Ascending aorta (tissue), 2 donors: ENCODE measurements at places on chromosomes 7 and 10.

DNA sequence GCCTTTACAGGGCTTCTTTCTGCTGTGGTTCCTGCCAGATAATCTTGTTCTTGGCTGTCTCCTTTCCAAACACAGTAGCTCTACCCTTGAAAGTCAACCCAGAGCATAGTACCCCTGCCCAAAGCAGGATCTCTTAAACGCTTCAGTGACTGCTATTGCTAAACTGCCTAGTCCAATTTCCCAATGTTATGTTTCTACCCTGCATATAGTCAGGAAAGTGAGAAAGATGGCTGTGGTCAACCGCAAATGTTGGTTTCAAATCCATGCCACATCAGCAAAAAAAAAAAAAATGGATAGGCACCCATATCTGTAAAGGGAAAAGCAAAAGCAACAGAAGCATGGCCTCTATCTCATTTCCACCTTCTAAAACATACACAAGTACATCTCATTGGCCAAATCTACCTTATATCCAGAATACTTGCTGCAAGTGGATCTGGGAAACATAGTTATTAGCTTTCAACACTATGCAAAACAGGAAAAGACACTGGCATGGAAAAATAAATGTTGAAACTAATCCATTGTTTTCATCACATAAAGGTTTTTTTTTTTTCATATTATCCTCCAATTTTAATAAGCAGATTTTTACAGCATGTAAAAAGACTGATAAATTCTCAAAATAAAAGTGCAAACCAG is 59.8 kb downstream of the DNAJC1 start:
- no peak for DNase-seq

- no peak for DNase-seq
Measured at GRCh38 chr10:34374356-34375045, 440.6 kb downstream of the PARD3 start.

GRCh38 chr7:20440472-20441105 is 109.9 kb downstream of the ITGB8 start:
- DNase-seq: no peak

- DNase-seq: peak; percentile 83
Measured at GRCh38 chr10:29734962-29735627, 100.3 kb upstream of the SVIL start.

GRCh38 chr7:45430397-45430796 is 143.8 kb upstream of the ADCY1 start:
- DNase-seq: no peak

DNA sequence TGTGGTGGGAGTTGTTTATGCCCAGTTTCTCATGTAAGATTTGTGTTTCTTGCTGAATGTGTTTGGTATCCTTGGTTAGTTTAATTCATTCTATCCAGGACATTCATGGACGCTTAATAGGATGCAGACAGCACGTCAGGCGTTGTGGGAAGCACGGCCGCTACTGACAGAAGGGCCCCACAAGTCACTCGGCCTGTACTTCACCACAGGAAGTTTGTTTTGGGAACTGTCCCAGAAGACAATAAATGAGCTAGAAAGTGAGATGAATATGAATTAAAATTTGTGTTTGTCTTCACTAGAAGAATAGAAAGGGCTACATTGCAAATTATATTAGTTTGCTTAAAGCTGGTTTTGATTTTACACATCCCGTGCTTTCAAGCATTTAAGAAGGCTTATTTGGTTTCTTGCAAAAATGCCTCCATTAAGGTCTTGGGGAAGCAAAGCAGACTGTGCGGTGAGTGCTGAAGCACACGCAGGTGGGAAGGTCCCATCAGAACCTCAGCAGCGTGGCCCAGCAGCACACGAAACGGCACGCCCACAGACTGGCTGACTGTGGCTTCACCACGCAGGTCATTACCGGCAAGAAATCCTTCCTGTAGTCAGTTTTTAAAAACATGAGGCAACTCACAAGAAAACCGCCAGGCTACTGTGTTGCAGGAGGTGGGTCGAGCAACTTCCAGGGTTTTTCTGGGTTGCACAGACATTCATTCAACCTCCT is 74.1 kb downstream of the VIPR2 start:
- no peak for DNase-seq

- no peak for DNase-seq
Measured at GRCh38 chr7:88331322-88331721, 24.6 kb upstream of the STEAP4 start.

DNA sequence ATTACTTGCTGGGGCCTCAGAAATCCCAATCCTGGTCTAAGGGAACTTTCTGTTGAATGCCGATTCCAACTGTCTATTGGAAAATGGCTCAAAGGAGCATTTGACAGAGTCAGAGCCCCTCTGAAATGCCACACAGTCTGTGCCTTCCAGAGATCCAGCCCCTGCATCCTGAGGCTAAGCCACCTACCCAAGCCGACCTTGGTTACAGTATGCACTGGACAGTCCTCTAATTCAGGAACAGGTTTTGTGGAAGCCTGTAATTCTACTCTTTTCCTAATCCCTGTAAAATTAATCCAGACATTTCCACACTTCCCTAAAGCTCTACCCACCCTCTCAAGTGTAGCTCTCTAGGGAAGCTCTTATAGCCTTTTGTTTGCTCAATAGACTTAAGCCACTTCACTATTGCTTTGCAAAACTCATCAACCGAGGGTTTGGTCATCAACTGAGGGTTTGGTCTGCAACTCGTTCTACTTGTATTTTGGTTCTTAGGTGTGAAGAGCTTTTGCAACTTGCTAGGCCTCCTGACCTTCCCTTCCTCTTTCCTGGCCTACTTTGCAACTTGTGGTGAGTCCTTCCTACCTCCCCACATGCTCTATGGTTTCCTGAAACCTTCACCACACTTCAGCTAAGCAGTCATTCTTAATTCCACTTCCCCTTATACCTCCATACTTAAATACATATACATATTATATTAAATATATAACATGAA is 364.8 kb downstream of the SFMBT2 start:
- DNase-seq: no peak

DNA sequence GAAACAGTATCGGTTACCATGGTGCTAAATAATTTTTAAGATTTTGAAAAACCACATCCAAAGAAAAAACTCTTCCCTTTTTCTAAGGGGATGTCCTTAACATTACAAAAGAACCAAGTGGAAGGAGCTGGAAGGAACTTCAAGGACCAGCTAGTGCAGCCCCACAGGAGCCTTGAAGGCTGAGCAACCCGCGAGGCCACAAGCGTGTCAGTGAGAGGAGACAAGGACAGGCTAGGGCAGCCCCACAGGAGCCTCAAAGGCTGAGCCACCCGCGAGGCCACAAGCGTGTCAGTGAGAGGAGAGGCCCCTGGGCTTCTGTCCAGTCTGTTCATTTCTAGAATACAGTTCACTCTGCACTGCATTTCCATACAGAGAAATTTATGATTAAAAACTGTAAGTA is 80.1 kb upstream of the ATP6V0A4 start:
- no peak for DNase-seq

DNA sequence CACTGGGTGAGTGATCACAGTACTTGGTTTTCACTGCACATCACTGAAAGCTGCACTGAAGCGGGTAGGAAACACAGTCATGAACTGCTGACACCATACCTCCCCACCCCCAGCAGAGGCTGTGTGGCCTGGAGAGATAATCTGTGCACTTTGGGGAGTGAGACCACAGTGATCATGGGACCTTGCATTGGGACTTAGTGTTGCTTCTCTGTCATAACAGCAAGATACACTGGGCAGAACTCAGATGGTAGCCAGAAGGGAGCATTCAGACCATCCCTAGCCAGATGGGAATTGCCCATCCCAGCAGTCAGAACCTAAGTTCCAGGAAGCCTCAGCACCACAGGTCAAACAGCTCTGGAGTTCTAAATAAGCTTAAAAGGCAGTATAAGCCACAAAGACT is 346.4 kb upstream of the TMEM229A start:
- DNase-seq: no peak

GRCh38 chr7:114937446-114937845 is 15.6 kb downstream of the MDFIC start:
- no peak for DNase-seq

- no peak for DNase-seq
Measured at GRCh38 chr10:11036424-11037011, 18.8 kb downstream of the CELF2 start.

DNA sequence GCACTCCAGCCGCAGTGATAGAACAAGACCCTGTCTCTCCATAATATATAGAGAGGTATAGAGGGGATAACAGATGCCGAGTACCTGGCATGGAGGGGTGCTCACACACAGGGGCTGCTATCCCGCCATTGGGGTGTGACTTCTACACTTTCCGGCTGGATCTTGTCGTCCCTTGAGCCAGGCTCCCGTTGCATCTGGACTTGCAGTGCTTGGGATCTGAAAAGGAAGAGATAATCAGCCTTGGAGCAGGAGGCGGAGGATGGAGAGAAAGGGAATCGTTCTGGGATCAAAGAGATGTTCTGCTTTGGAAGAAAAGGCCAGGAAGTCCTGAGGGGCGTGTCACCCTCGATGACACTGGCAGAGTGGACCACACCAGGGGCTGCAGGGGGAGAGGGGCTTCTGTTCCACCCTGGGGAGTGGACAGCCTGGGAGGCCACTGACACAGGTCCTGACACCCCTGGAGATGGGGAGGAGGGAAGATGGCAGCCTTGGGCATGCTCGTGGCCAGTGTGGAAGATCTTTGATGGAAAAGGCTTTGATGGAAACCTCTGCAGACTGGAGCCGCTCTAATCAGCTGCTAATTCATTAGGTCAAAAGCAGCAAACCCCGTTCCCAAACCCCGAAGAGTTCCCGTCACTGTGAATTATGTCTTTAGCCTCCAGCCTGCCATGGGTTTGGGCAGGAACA is 85.1 kb downstream of the CARD11 start:
- peak; percentile 50 for DNase-seq

DNA sequence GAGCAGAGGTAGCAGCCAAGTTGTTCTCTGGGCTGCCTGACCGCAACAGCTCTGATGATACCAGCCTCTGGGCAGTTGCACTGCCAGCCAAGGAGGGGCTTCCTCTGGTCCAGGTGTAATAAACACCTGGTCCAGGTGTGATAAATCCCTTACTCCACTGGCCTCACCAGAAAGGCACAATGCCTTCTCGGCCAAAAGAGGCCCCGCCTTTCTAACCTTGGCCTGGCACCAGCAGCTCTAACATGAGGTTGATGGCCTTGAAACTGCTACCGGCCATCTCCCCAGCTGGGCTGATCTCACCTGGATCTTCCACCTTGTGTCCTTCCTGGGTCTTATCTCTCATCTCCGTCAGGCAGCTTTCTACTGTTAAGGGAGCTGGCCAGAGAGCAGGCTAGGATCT is 45.5 kb upstream of the PDZD8 start:
- DNase-seq: no peak

- no peak for DNase-seq
Measured at GRCh38 chr7:155017834-155018233, 14.9 kb upstream of the PAXIP1 start.
